ENCODE measurements at places on chromosomes 4 and X.
A peak's percentile ranks its signal among the peaks of the same experiment; 100 is the strongest.

DNA sequence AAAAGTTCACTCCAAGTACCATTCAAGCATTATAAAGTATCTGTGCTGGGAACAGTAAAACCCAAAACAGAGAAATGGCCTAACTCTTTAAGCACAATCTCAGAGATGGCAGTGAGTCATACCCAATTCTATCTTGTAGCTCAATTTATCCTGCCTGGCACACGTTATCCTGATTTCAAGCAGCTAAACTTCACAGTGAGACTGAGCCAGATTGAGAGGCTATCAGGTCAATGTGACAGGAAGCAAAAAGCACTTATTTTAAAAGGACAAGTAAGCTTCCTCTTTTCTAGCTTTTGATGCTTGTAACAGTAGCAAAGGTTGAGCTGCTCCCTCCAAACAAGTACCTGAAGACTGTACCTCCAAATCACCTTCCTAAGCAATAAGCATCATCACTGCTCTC is 324.9 kb downstream of the NAF1 start:
- no peak for DNase-seq

- peak; percentile 48 for DNase-seq
Measured at GRCh38 chr4:17817027-17817426, 6.2 kb downstream of the NCAPG start.

- peak; percentile 50 for DNase-seq
Measured at GRCh38 chr4:142044271-142044670, 407.9 kb downstream of the IL15 start.

DNA sequence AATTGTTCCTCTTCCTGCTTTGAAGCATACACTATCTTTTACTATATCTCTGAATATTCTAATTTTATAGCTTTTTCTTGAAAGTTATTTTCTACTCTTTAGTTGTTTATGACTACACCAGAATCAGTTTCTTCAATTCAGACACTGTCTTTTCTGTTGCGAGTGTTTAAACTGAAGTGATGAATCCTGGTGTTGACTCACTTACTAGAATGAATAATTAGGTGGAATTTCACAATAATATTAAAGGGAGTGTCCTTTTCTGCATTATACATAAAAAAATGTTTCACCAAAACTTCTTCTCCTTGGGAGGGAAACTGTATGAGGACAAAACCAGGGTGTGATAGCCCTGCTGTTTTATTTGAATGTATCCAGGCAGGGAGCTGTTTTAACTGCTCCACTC is 1383.1 kb downstream of the C4orf33 start:
- DNase-seq, result peak; percentile 1

DNA sequence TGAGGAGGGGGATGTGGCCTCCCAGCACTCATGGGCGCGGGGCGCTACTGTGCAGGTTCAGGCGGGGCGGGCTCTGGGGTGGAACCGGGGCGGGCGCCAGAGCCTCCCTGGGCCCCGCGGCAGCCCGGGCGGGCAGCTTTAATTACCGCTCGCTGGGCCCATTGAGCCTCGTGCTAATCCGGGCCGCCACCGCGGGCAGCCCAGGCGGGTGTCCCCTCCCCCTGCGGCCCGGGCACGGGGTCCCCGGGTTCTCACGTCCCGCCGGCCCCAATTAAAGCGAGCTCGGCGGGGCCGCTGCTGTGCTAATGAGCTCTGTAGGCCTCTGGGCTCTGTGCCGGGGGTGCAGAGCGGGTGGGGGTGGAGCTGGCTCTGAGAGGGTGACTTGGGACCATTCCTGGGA is 22.8 kb upstream of the FGFR3 start:
- DNase-seq, result no peak

DNA sequence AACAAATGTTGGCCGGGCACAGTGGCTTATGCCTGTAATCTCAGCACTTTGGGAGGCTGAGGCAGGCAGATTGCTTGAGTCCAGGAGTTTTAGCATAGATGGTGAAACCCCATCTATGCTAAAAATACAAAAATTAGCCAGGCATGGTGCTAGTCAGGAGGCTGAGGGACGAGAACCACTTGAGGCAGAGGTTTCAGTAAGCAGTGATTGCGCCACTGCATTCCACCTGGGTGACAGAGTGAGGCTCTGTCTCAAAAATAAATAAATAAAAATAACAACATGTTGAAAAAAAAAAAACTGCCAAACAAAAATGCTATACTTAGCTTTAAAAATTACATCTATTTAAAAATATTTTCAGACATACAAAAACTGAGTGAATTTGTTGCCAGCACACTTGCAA is 374.2 kb upstream of the SMIM31 start:
- DNase-seq, result no peak

DNA sequence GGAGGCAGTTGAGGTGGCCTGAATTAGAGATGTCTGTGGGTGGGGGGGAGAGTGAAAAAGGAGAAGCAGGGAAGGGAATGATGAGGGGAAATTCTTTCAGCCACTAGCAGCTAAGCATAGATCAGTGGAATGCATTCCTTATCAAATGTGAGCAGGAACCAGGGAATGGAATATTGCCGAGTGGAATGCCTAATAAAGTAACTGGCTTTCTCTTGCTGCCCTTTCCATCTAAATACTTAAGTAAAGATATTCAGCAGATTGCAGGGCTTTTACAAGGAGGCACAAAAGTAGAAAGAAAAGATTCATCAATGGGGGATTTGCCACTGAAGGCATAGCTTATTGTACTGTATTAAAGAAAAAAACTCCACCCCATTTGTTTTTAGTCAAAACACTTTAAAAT is 263.0 kb upstream of the RPS6KA3 start:
- no peak for DNase-seq

DNA sequence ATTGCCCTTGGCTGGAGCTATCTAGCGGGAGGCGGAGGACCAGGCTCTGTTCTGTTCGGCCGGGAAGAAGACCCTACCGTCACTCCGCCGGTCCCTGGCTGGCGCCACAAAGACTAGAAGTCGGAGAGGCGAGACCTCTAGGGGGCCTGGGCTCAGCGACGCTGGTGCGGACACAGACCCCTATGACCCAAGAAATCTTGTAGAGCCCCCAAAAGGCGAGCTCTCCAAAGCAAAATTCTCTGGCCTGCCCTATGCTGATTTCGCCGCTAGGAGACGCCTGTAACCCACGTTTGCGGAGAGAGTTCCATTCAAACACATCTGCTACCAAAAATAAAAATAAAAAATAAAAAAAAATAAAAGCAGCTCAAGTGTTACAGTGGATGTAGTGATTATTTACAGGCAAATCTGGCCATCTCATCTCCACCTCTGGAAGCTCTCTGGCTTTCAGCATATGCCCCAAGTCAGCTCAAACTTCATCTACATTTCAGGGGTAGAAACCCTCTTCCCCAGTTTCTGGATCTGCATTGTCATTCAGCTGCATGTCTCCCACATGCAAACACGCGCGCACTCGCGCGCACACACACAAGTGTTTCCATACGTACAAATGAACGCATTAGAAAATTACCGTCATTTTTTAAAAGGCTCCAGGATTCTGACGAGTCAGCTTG is 2.4 kb upstream of the PCDH10 start:
- DNase-seq, result peak; percentile 59

DNA sequence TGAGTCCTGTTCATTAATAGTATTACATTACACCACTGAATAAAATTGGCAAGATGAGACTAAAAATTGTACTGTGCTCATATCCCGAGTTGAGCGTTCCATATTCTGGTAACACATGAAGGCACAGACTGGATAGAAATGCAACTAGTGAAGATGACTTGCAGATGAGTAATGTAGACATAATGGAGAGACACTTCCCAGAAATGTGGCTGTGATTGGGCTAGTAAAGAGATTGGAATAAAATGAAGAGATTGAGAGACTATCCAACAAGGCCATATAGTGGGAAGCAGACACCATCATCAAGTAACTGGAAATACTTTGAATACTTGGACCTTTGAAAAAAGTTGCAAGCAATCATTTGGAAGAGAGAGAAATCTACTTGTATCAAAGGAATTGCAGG is 77.3 kb downstream of the DCAF8L1 start:
- DNase-seq, result peak; percentile 39

- DNase-seq, result no peak
Measured at GRCh38 chr4:15147714-15148113, 145.4 kb downstream of the CPEB2 start.

DNA sequence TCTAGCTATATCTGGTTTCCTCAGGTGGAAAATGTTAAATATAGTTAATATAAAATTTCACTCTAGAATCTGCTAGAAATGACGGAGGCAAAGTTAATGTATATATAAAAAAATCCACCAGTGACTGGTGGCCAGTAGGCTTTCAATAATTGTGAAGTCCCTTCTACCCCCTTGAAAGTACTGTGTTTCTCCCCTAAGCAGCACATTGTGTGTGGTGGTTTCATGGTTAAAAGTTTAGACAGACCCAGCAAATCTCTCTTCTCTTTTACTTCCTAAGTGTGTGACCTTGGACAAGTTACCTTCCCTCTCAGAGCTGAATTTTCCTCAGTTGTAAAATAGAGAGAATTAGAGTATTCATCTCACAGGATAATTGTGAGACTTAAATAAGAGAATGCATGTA is 600 bp upstream of the HEPH start:
- no peak for DNase-seq

GRCh38 chr4:56462157-56462556 is 5.3 kb upstream of the SRP72 start:
- DNase-seq, result no peak

GRCh38 chr4:83224502-83225197 is 59.9 kb downstream of the COQ2 start:
- DNase-seq, result no peak

DNA sequence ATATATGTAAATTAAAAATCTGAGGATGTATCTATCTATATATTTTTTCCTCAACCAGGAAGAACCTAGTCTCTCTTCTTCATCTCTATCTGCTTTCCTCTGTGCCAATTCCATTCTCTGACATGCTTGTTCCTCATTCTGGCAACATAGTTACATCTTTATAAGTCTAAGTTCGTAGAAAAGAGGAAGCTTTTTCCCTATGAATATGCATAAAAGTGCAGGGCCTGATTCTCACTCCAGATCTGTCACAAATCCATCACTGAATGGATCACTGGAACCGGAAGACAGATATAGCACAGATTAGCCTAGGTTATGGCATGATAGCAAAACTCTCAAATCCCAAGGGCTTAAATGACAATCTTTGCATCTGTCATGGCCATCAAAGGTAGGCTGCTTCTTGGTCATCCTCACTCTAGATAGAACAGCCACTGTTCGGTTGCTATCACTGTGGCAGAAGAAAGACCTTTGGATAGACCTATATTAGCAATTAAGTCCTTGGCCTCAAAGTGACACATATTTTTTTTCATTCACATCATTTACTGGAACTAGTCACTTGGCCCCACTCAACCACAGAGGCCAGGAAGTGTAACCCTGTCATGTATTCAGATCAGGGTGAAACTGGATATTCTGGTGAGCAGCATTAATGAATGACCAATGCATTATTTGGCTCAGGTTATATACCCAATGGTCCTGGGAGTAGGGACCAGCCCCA is 22.2 kb downstream of the DTHD1 start:
- DNase-seq, result no peak

DNA sequence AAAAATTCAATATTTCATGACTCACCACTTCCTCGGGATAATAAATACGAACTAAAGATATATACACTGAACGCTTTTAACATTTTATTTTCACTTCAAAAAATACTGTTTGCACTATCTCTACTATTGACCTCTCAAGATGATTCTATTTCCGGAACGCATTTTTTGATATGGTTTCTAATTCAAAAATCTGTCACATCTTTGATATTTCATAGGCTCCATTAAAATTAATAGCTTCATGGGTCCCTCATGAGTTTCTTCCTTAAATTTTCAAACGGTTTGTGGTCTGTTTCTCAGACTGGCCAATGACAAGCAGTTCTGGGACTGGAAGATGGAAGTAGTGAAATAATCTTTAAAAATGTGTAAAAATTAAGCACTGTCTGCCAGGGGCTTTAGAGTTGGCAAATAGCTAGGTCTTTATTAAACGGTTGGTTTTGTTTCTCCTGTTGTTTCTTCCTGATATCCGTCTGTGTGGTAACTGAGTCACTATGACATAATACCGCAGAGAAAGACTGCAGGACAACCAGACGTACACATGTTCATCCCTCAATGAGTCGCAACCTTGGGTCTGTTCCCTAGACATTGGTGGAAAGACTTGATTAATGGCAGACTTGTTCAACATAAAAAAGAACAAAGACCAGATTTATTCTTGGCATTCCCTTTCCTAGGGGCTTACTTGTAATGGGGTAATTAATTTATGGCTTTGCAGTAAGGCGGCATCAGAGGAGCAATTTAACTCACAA is 133.8 kb downstream of the PALLD start:
- DNase-seq, result peak; percentile 70
